ENCODE measurements at places on chromosomes 12 and 14. TPM values are rescaled to one million over a fixed set of nuclear protein-coding genes. Genes with fewer than 3 reads are reported as not detected.

OR4K1 gene
- total RNA-seq, result 0.29 TPM

DNA sequence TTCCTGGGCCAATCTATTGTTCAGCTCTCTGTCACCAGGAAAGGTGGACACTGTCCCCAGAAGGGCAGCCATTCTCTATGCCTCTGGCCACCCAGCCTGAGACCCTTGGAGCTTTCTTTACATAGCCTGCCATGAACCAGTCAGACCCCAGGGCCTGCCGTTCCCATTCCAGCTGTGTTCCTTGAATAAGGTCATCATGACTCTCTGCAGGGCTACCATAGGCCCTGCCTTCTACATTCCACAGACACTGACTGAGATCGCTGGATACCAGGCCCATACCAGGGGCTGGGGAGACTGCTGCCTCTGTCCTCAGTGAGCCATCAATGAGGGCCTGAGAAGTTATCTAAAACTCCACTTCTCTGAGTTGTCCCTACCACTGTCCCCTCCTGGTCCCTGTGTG, 75.5 kb downstream of the SYNE3 start:
- no peak for ATAC-seq

DNA sequence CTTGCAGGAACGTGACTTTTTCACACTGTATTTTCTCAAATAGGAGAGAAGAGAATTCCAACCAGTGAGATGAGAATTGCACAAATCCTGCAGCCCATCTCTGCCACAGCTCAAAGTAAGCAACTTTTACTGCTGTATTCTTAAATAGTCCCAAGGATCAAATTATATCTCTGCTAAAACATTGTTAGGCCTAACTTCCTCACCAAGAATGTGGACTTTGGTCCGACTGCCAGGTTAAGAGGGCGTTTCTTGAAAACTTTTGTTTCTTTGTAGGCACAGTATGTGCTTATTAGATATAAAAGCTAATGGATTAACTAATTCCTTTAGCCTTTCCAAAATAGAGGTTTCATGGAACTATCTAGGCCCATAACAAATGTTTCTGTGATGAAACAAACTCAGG, 61.4 kb upstream of the IFNG-AS1 start:
- no peak for ATAC-seq

DNA sequence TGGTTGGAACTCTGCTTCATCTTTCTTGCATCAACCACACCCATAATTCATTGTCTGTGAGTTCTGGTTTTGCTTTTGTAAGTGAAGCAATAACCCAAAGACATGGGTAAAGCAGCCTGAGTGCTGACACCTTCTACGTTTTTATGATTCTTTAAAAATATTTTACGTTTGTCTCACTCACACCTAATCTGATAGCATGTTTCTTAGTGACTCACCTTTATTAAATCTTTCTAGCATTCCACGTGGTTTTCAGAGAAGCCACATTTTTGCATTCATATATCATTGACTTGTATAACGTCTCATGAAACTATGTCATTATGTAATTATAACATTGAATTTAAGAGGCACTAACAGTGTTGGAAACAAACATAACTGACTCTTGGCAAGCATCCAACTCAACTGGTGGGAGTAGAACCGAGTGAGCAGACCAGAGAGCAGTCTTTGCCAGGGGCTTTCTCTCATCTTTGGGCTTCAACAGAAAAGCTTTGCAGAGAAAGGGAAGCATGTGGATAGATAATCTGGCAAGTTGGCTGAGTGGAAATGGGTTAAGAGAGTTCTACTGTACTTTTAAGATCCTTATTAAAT, 118.8 kb downstream of the TPH2 start:
- ATAC-seq, result no peak

Data from motor neuron (in vitro differentiated cells).